ENCODE measurements at places on chromosomes 1 and 21.

GRCh38 chr1:201024625-201024998 is 1.1 kb upstream of the KIF21B start:
- no peak for DNase-seq

GRCh38 chr1:85957760-85958159 is 198.8 kb downstream of the COL24A1 start:
- no peak for DNase-seq

- DNase-seq = no peak
Measured at GRCh38 chr1:59266927-59267293, 30.0 kb upstream of the FGGY start.

- DNase-seq = no peak
Measured at GRCh38 chr1:201361652-201362504, 15.6 kb downstream of the TNNT2 start.

DNA sequence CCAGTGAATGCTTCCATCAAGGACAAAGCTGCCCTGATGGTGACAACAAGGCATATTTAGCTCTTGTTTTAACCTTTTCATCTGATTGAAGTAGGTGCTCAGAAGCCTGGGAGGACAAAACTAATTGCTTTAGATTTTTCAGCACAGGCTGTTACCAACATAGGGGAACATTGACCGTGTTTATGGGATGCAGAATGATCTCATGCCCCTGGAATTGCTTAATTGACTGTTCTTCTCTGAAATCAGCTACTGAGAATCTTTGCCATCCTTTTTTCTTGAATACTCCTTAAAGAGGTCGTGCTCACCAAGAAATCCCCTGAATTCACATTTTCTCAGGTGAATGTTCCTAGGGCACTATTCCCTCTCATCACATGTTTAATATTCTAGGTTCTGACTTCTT is 95.9 kb upstream of the CCDC190 start:
- DNase-seq = no peak

DNA sequence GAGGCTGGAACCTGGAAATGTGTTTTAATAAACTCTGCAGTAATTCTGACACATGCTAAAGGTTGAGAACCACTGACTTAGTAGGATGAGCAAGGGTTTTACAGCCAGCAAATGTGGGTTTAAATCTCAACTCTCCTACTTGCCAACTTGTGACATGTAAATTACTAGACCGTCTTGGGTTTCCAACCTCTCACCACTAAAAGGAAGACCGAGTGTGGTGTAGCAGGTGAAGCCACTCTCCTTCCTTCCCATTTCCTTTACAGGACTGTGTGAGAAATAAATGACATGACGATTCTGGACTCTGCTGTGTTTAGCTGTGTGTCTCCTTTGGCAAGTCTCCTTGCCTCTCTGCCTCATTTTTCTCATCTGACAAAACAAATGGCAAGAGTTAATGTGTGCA is 49.5 kb upstream of the DNAJC6 start:
- no peak for DNase-seq

GRCh38 chr1:89758156-89758555 is 62.7 kb upstream of the LRRC8D start:
- DNase-seq = no peak

DNA sequence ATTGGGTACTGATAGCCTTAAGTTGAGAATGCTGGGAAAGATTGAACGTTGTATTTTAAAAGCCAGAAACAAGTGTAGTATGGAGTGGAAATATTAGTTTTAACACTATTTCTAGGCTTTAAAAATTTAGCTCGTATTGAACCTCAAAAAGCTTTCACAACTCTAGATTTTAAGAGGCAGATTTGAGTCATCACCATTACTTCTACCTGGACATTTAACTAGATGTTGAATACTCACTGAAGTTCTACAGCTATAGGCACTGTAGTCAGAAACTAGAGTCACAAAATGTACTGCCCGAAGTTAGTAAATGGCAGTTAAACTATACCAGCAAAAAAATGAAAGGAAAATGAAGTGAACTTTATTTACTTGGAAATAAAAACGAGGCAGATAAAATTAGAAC is 96.5 kb downstream of the NEK7 start:
- no peak for DNase-seq

GRCh38 chr21:40043423-40043822 is 176.2 kb downstream of the PCP4 start:
- no peak for DNase-seq

DNA sequence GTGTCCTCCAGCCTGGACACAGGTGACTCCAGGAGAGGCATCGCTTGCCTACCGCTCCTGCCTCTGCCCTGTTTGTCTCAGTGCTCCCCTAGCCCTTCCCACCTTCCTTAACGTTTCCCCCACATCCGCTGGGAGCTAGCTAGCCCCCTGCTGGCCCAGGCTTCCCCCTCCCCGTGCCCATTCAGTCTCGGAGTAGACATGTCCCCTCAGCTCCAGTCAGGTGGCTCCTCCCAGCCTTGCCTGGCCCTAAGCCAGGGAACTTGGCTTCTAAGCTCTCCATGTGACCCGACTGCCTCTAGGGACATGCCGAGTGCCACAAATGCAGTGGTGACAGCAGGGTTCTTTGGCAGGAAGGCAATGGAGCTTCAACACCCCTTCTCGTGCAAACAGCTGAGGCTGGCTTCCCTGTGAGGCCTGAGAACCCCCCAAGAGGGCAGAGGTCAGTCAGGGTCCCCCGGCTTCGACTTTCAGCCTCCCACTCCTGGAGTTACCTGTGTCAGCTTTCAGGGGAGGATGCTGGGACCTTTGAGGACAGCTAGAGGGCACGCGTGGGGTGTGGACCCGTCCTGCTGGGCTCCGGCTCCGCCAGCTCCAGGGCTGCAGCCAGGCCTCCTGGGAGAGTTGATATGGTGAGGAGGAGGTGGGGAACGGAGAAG is 16.2 kb downstream of the DRAXIN start:
- DNase-seq = no peak

GRCh38 chr1:15262003-15262377 is 15.0 kb downstream of the FHAD1 start:
- no peak for DNase-seq

DNA sequence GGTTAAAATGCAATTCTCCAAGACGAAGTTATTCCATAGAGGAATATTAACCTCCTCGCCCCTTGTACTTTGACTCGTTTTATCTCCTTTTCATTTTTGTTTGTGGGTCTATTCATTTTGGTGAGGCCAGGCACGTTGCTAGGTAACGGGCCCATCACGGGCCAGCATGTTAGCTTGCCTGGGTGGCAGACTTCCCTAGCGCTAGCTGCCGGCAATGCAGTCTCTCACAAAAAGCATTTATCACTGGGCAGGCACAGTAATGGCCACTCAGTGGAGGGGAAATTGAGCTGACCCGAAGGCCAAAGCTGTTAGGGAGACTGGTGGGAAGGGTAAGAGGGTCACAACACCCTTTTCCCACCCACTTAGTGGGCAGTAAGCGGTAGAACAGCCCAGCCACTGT is 234.4 kb upstream of the FOXD3 start:
- DNase-seq = no peak

DNA sequence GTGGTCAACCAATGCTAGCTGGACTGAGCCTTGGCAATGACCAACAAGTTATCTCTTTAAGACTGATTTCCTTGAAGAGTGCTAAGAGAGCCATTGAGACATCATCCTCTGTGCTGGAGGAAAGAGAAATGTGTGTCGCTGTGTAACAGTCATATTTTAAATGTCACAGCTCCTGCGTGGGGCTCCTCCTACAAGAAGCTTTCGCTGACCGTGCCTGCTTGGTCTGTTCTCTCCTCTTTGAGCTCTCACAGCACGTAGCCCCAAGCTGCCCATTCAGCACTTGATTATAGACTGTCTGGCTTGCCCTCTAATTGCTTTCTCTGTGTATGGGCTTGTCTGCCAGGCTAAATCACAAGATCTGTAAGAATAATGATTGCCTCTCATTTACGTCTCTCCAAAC is 221.3 kb downstream of the FOXD2 start:
- DNase-seq = no peak

GRCh38 chr1:94855307-94855700 is 35.1 kb downstream of the SLC44A3 start:
- DNase-seq = no peak

DNA sequence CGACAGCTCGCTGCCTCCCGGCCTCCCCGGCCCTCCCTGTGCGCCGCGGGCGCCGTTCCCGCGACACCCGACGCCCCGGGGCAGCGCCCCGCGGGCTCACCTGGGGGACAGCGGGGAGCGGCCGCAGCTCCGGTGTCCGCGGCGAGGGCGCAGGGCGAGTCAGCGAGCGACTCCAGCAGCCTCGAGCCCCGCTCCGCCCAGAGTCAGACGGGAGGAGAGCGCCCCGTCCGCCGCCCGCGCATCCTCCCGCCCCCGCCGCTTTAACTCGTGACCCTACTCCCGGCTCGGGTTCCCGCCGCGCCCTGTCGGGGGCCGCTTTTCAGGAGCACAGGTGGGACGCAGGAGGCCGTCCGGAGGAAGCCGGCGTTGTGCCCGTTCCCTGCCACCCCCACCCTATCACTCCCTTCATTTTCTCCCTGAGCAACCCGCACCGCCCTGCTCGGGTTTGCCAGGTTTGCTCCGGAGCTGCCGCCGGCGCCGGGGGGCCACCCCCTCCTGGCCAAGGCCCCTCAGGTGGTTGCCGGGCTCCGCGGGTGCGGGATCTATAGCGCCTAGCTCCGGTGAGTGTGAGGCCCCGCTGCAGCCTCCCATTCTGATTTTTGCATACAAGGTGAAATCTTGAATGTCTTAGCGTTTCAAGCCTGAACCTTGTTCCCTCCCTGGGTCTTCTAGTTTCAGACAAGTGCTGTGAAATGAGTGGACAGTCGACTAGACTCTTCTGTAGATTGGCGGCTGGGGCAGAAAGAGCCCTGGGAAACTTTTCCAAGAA is at the start of gene MCOLN3:
Gene MCOLN3 (minus strand): TSS at position 205 of the 769 bp plus-strand sequence. CDS start 3,140 bp downstream, outside the sequence.
- DNase-seq = no peak

GRCh38 chr21:44065428-44065827 is 41.8 kb upstream of the PWP2 start:
- peak; percentile 36 for DNase-seq

- DNase-seq = no peak
Measured at GRCh38 chr1:184910005-184910404, 64.3 kb downstream of the NIBAN1 start.

DNA sequence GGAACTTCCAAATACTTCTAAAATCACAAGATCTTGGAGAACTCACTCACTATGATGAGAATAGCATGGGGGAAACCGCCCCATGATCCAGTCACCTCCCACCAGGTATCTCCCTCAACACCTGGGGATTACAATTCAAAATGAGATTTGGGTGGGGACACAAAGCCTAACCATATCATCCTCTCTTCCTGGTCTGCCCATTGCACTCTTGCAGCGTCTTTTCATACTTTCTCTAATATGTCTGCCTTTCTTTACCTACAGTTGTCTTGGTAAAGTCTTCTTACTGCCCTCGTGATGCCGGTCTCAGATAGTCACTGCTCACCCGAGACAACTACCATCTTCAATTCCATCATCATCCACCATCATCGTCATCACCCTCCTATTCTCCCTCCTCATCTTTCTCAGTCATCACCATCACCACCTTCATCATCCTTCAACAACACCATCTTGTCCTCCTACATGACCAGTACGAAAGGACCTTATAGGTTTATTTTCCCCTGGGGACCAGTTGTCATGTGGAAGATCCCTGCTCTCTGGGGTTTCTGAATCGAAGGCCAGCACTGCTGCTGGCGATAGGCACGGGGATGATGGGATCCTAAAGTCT is 58.5 kb upstream of the CASZ1 start:
- DNase-seq = no peak

DNA sequence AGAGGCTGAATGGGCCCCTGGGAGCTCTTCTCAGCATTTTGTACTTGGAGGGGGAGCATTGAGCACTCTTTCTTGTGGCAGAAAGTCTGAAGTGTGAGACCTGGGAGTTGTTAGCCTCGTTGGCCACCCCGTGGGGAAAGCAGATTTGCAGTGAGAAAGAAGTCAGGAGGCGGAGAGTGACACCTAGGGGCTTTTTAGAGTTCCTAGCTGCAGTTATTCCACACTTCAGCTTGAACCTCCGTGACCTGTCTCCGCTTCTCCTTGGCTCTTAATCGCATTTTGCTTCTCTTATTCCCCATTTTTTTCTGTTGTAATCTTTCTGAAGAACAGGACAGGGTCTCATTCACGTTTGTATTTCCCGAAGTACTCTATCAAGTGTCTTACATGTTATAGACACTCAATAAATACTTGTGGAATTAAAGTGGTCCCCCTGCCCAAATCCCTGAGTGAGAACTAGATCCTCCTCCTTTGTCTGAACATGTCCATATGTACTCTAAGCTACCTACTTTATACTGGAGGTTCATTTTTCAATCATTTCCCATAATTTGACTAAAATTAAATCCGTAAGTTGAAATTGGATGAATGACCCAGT is 14.5 kb upstream of the C1orf141 start:
- peak; percentile 53 for DNase-seq

GRCh38 chr1:170510163-170510562 is 21.8 kb upstream of the GORAB start:
- DNase-seq = no peak

DNA sequence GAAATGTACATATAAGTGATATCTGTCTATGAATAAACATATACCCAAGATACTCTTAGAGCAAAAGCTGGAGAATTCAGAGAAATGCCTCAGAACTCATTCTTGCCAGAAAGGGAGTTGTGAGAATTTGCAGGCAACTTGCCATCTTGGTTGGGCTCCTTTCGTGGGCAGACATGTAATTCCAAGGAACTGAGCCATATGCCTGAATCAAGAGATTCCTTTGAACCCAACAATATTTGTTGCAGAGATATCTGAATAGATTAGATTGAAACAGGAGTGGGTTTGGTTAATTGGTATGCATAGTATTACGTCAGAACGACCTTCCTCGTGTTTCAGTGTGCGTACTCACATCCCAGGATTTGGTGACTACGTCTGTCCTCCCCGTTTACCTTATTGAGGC is 67.0 kb downstream of the TGFB2 start:
- DNase-seq = no peak

GRCh38 chr1:162682013-162682419 is 49.8 kb downstream of the DDR2 start:
- no peak for DNase-seq

DNA sequence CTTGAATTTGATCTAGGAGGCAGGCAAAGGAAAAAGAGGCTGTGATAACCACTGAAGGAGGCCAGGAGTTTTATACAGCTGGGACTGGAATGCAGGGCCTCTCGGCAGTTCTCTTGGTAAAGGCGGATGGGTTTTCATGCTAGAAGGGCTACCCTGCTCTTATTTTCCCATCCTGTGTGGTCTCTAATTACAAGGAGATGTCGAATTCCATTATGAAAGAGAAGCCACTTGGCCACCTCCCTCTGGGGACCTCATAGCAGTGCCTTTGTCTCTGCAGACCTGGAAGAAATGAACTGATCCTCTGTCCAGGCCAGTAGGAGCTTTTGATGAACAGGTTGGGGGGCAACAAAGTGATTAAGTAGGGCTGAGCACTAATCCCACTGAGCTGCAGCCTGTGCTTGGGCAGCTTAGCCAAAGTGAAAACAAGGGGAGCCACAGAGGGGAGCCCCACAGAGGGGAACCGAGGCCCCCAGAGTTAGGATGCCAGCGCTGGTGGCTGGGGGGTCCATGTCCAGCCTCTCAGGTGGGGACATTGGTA is 42.2 kb upstream of the BCAR3 start:
- DNase-seq = no peak
